Naive B cell (primary cell): ENCODE measurements at places on chromosomes 2 and 18.
A peak's percentile ranks its signal among the peaks of the same experiment; 100 is the strongest.

- DNase-seq, result no peak
Observed at GRCh38 chr2:48043131-48043700, 136.9 kb upstream of the FBXO11 start.

- DNase-seq, result no peak
Observed at GRCh38 chr2:2992634-2993033, 385.0 kb downstream of the EIPR1 start.

GRCh38 chr2:205714058-205714776 is 31.9 kb downstream of the NRP2 start:
- DNase-seq, result peak; percentile 73

- no peak for DNase-seq
Observed at GRCh38 chr18:74217476-74218143, 69.3 kb downstream of the TIMM21 start.

GRCh38 chr18:27175914-27176313 is 9.2 kb downstream of the CHST9 start:
- no peak for DNase-seq

- DNase-seq, result no peak
Observed at GRCh38 chr2:16302431-16303272, 362.3 kb downstream of the MYCN start.

DNA sequence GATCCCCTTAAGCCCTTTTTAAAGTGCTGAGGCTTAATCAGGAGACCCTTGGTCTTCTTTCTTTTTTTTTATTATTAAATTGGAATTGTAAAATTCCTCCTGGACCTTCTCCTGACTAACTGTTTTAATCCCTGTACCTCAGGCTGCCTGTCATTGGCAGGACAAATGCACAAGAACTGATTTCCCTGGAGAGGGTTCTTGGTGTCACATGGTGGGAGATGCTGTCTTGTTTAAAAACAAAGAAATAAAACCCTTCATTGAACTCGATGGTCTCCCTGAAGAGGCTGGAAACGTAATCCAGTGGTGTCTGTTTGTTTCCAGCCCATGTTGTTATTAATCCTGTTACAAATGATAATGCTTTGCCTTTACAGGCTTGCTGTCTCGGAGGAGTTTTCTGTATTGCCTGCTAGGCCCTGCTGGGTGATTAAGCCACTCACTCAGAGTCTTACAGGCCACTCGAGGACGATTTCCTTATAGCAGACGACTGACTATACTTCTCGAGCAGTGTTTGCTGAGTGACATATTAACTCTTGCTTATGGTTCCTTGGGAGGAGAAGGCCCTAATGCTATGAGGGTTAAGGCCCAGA is 100.5 kb upstream of the MGAT5 start:
- no peak for DNase-seq

DNA sequence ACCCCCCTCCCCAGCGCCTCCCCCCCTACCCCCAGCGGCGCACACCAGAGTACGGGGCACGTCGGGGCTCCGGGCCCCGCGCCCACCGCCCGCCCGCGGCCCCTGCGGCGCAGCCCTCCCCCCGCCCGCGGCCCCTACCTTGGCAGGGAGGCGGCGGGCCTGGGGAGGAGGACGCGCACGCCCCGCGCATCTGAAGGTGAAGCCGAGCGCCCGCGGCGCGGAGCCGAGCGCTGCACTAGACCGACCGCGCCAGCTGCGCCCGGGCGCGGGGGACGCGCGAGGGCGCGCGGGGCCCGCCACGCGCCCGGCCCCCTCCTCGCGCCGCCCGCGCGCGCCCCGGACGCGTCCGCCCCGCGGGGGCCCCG is at the start of gene ZNF516:
Gene ZNF516, minus strand, starts transcription at position 237 of the 365 bp plus-strand sequence. CDS start 52,188 bp downstream, outside the sequence.
- DNase-seq, result peak; percentile 38

GRCh38 chr2:65820454-65820853 is 388.1 kb upstream of the SPRED2 start:
- no peak for DNase-seq

DNA sequence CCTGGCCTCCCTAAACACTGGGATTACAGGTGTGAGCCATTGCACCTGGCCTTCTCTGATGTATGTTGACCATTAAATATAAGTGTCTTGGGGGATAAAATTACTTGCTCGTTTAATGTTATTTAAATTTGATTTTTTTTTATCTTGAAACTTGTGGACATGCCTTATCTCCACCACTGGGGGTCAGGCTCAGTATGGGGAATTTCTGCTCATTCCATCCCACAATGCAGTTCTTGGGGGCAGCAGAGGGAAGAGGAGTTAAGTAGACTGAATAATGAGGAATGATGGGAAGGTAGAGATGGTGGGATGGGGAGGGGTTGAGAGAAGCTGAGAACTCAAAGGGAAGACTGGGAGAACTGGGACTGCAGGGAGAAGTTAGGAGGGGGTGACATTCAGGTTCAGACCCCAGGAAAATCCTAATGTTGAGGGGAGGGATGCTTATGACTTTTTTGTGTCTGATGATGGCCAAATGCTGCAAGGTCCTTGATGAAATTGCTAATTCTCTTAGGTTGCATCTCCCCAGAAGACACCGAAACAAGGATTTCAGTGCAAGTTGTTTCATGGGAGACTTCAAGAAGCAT is 174.2 kb downstream of the MIB1 start:
- no peak for DNase-seq

DNA sequence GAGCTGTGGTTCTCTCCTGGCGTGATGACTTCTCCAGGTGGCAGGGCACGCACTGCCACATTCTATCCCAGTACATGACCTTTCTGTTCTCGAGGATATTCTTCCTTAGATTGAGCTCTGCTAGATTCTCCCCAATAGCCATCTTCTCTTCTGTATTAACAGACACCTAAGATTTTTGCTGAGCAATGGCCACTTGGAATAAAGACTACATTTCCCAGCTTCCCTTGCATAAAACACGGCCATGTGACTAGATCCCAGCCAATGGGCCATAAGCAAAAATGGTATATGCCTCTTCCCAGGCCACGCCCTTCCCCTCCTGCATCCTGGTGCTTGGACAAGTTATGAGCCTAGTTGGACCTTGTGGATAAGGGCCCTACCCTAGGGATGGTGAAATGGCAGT is 82.1 kb downstream of the EIF2AK3 start:
- no peak for DNase-seq

GRCh38 chr2:55761526-55761925 is 67.9 kb upstream of the PNPT1 start:
- no peak for DNase-seq

DNA sequence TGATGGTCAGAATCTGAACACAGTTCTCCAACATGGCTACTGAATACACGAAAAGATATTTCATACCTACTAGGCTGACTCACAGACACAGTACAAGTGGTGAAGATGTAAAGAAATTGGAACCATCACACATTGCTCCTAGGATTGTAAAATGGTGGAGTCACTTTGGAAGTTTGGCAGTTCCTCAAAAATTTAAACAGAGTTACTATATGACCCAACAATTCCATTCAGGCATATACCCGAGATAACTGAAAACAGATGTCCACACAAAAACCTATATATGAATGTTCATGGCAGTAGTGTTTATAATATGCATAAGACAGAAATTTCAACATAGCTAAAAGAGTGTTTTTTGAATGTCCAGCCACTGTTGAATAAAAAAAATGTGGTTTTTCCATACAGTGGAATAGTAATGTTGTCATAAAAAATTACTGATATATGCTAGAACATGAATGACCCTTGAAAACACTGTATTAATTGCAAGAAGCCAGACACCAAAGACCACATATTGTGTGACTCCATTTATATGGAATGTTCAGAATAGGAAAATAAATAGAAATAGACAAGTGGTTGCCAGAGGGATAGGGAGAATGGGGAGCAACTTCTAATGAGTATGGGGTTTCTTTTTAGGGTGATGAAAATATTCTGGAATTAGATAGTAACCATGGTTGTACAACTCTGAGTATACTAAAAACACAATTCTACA is 10.1 kb downstream of the RMP24 start:
- no peak for DNase-seq

DNA sequence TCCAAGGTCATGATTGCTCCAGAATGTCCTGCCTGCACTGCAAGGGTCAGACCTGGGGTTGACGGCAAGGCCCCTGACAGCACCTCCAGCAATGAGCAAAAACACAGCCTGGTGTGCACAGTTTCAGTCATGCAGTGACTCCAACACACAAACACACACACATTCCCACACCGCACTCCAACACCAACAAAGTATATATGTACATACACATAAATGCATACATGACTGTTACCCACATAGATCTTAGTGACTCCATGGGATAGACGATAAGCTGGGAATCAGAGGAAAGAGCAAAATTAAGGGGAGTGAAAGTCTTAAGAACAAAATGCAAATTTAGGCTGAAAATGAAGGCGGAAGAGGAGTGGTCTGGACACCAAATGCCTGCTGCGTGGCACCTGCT is 112.7 kb upstream of the TEKT4 start:
- DNase-seq, result no peak

- no peak for DNase-seq
Observed at GRCh38 chr2:194128810-194129209, 1528.2 kb upstream of the SLC39A10 start.

- DNase-seq, result peak; percentile 43
Observed at GRCh38 chr2:170816504-170817092, at the start of gene GAD1. TSS of gene GAD1 (plus strand) at chr2:170816887. CDS start at chr2:170818592, 1,705 bp downstream.

DNA sequence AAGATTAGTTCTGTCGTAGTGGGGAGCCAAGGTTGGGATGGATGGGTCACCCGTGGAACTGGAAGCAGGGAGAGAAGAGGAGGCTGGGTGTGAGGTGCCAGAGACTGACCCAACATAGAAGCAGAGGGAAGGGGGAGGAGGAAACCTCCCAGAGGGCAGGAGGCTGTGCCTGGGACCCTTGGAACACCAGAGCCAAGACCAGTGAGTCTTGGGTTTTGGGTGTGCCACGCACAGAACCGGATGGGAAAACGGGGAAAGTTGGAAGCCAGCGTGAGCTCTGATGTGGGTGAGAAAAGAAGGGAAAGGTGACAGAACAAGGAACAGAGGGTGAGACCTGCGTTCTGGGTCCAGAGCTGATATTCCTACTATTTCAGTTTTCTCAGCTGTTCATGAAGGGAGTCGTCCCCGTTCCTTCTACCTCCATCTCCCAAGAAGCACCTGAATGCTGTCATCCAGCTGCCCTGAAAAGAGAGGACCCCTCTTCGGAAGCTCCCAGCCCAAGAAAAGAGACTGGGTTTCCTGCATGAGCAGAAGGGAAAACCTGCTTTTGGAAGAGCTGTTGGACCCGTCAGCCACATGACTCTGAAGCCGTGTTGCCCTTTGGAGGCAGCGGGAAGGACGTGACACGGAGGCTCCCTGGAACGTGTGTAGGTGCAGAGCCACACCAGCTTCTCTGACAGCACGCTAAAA is 250.1 kb downstream of the NDUFA10 start:
- no peak for DNase-seq

DNA sequence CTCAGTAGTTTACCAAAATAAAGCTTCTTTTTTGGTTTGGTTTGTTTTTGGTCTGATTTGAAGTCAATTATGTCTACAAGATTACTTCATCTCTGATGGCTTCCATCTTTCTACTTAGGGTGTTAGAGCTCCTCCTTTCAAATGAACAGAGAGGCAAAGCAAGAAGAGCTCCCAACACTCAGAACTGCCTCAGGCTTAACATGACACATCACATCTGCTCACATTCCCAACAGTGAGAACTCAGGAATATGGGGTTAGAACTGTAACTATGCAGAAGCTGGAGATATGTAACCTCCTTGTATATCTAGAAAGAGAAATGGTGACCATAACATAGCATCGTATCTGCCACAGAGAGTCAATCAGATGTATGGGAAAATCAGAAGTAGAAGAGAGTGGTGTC is 11.4 kb upstream of the LRATD1 start:
- no peak for DNase-seq

- DNase-seq, result no peak
Observed at GRCh38 chr18:32877371-32877770, 104.5 kb upstream of the KLHL14 start.

DNA sequence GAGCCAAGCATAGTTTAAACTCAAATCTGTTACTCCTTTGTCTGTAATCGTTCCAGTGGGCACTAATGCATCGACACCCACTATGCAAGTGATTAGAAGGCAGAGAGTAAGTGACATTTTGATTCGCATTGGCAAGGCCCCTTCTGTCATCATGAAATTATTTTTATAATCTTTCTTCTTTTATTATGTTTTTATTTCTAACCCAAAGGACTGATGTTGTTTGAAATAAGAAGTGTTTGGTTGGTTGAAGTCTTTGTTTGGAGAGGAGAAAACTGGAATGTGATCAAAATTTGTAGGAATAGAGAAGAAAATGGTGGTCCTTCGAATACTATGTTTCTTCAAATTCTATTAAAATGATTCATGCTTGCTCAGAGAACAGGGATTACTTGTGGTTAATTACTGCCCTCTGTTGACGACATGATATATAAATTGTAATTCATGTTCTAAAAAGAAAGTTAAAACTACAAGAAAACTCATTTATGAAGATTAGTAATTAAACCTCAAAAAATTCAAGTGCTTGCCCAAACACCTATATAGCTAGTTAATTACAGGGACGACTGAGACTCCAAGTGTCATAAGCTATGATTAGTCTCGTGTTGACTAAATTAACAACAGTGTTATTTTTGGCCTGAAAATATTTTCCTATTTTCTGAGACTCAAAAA is 26.4 kb upstream of the TFPI start:
- no peak for DNase-seq

- no peak for DNase-seq
Observed at GRCh38 chr18:73043211-73043610, 175.4 kb upstream of the NETO1 start.

DNA sequence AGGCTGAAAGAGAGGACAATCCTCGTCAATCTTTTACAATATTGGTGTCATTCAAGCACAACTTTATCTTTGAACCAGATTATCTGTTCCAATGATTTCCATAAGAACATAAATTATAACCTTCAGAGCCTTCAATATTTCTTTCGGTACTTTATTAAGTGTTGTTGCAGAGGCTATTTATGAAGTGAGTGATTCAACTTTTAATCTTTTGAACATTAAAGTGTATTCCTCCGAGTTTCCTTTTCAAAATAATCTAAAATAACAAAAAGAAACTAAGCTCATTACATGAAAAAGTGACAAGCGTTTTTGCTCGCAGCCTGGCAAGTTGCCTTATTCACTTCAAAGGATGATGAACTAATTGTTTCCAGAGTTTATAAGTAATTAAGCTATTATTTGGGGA is 149.0 kb downstream of the MEIS1 start:
- DNase-seq, result no peak

DNA sequence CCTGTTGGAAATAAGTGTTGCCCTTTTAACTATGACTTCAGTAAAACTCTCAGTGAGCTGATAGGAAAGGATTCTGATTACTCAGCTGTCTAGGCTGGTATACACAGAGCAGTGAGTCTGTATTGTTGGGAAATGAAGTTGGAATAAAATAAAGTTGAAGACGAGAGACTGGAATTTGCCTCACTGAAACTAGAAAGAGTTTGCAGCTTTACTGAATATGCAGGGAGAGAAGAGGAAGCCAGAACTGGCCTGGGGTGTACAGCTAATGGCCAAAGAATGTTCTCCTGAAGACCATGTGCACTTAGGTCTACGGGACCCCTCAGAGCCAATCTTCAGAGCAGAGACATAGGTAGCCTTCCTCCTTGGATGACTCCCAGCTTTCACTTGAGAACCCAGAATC is 26.5 kb downstream of the EIF4E2 start:
- no peak for DNase-seq
